ENCODE measurements at places on chromosomes 16 and 17.

DNA sequence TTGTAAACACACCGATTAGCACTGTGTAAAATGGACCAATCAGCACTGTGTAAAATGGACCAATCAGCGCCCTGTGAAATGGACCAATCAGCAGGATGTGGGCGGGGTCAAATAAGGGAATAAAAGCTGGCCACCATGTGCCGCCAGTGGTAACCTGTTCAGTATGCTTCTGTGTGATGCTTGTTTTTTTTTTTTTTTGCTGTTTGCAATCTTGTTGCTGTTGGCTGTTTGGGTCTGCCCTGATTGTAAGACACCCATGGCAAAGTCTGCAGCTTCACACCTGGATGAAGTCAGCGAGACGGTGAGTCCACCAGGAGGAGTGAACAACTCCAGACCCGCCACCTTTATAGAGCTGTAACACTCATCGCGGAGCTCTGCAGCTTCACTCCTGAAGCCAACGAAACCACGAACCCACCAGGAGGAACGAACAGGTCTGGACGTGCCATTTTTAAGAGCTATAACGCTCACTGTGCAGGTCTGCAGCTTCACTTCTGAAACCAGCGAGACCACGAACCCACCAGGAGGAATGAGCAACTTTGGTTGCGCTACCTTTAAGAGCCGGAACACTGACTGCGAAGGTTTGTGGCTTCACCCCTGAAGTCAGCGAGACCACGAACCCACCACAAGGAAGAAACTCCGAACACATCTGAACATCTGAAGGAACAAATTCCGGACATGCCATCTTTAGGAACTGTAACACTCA is 85.0 kb upstream of the MED9 start:
- DNase-seq: peak; percentile 40

- DNase-seq: no peak
Measured at GRCh38 chr17:16304830-16305229, 48.4 kb downstream of the CENPV start.

- DNase-seq: no peak
Measured at GRCh38 chr17:81173052-81173761, 7.2 kb upstream of the AATK start.

- DNase-seq: no peak
Measured at GRCh38 chr16:29237971-29238370, 168.5 kb downstream of the NPIPB11 start.

Data from stimulated activated CD4-positive, alpha-beta T cell treated with anti-CD3 and anti-CD28 coated beads, TNF-alpha, amount 100 ng/mL, for 24 hours (primary cell).